C1 segment of cervical spinal cord (tissue), 14 donors: ENCODE measurements at places on chromosomes 4 and X.
A peak's percentile ranks its signal among the peaks of the same experiment; 100 is the strongest.

DNA sequence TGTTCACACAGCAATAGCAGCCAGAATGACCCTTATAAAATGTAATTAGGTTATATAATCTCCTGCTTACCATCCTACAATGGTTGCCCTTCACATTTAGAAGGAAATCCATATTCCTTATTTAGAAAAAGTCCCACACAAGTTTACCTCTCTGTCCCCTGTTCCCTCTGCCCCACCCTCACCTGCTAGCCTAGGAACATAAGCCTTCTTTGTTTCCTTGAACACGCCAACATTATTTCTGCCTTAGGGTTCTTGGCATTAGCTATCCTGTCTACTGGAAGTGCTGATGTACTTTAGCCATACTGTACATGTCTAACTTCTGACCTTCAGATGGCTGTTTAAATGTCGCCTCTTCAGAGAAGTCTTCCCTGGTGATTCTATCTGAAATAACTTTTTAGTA lies 28.4 kb upstream of the USP53 start:
- no peak for DNase-seq

DNA sequence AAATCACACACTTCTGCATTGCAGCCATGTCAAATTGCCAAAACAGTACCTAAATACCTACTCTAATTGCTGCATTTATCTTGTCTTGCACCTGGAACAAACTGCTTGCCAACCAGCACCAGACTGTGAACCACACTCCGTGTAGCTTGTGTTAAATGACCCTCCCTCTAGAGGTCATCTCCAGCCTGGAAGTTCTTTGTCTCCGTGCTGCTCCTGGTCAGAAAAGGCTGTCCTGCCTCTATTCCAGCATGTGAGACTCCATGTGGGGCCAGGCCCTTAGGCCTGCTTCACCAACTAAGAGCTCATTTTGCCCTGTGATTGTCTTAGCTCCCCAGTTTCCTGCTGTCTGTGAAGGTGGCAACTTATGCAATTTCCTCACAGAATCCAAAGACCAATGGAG lies 28.3 kb downstream of the CNGA2 start:
- DNase-seq, result no peak

- no peak for DNase-seq
Measured at GRCh38 chr4:101075536-101075935, 271.8 kb downstream of the PPP3CA start.

GRCh38 chrX:131907488-131908314 lies 115.4 kb upstream of the STK26 start:
- peak; percentile 0 for DNase-seq

- no peak for DNase-seq
Measured at GRCh38 chr4:157072002-157072401, 3.9 kb upstream of the GLRB start.

GRCh38 chr4:162891788-162892707 lies 274.6 kb downstream of the NAF1 start:
- no peak for DNase-seq

GRCh38 chr4:143721317-143721716 lies 20.8 kb upstream of the FREM3 start:
- DNase-seq, result no peak

DNA sequence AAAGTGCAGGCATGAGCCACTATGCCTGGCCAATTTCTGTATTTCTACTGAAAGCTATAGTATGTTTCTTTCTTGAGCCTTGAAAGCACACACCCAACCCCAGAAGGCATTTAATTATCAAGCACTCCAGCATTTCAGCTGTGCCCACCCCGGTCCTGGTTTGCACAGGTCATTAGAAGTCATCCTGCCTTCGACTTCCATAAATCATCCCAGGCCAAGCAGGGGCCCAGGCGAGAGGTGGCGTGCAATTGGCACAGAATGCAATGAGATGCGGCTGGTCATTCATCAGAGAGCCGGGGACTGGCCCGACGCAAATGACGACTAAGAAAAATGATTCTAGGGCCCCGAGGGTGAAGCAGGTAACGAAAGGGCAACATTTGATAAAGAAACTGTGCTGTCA lies 24.8 kb upstream of the CRMP1 start:
- DNase-seq, result no peak

GRCh38 chr4:56360071-56360470 lies 27.2 kb downstream of the AASDH start:
- no peak for DNase-seq

- no peak for DNase-seq
Measured at GRCh38 chr4:93649828-93650227, 178.7 kb upstream of the ATOH1 start.

DNA sequence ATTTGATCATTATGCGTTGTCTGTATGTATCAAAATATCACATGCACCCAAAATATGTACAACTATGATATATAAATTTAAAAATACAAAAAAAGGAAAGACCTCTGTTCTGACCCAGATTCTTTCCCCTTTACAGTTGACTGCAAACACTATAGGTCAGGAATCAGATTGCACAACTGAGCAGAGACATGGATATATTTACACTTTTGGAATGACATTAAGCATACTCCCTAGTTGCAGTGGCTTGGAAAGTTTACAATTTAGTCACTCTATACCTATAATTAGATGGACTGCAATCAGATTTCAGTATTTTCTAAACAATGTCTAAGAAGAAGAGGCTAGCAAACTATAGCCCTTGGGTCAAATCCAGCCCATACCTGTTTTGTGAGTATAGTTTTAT lies 98.5 kb upstream of the INPP4B start:
- DNase-seq, result no peak

- DNase-seq, result no peak
Measured at GRCh38 chr4:18973296-18973695, 951.7 kb upstream of the LCORL start.

- DNase-seq, result no peak
Measured at GRCh38 chr4:78019414-78019813, 37.7 kb upstream of the FRAS1 start.

DNA sequence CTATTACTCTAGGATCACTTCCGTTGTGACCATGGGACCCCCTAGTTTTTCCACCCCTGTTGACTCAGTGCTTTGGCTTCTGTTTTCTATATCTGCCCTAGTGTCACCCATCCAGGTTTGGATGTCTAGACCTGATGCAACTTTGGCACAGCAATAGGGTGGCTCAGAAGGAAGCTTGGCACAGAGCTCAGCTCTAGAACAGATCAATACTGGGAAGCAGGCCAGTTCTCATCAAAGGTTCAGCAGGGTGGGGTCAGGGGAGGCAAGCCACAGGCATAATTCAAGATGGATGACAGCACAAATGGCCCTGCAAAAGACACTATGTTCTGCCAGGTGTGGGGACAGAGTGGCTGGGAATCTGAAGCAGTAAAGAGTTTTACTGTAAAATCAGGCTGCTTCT lies 74.2 kb upstream of the EGFL6 start:
- no peak for DNase-seq

- DNase-seq, result no peak
Measured at GRCh38 chr4:98519268-98519977, 139.0 kb downstream of the TSPAN5 start.

- no peak for DNase-seq
Measured at GRCh38 chrX:153561337-153561736, 37.6 kb downstream of the CCNQ start.

DNA sequence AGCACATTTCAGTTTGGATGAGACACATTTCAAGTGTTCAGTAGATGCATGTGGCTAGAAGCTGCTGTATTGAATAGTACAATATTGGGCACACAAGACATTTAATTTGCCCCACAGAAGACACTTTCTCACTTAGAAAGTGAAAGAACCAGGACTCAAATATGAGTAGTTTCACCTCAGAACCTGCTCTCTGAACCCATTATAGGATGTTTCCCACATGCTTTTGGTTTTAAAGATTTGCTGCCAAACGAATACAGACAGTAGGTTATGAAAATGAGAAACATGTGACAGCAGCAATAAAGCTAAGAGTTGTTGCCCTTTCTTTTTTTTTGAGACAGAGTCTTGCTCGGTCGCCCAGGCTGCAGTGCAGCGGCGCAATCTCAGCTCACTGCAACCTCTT lies 32.3 kb downstream of the C4orf54 start:
- DNase-seq, result no peak

DNA sequence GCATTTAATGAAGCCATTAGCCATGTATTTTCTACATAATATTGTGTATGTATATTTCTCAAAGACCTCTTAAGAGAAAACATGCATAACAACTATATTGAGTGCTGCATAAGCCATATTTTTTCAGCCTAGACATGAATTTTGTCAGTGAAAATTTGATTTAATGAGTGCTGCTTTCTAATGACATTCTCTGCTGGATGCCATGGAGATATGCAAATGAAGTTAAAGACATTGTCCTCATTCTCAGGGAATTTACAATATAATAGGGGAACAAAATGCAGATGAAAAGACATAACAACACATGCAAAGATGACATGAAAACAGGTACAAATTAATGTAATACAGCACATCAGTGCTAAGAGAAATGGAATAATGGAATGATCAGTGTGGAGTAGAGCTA lies 118.7 kb downstream of the ATOH1 start:
- no peak for DNase-seq

GRCh38 chr4:89119836-89120235 lies 8.5 kb downstream of the TIGD2 start:
- no peak for DNase-seq

DNA sequence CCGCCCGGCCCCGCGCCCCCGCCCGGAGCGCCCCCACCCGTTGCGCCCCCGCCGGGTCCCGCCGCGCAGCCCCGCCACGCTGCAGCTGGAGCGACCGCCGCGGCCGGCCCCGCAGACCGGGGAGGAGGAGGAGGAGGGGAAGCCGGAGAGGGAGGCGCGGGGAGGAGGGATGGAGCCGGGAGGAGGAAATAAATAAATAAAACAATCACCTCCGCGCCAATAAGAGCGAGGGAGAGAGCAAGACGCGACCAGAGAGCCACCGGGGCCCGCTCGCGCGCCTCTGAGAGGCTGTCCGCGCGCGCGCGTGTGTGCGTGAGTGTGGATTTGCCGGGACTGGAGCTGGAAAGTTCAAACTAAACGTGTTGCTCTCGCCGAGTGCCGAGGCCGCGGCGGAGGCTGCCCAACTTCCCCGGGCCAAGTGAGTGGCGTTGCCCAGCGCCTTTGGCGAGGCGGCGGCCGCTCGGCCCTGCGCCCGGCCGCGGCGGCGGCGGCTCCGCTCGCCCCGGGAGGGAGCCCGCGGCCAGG lies 2184.4 kb upstream of the TENM3 start:
- DNase-seq, result peak; percentile 65

GRCh38 chr4:39881789-39882188 lies 95.9 kb downstream of the PDS5A start:
- DNase-seq, result no peak

GRCh38 chr4:10283761-10284160 lies 167.2 kb upstream of the WDR1 start:
- no peak for DNase-seq

DNA sequence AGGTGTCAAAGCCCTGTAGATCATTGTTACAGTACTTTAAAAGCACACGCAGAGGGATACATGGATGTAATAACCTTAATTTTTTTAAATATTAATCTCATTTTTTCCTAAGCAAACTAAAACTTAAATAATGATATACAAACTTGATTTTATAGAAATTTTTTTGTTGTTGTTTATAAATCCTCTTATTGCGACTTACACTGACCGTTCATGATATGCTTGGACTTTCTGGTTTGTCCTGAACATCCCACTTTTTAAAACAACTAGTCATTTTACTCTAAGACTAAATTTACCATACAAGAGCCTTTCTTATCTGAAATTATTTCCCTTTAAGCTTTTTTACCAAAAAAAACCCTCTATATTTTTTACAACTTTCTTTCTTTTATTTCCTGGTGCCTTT lies 2106.0 kb downstream of the PCDH7 start:
- DNase-seq, result no peak

DNA sequence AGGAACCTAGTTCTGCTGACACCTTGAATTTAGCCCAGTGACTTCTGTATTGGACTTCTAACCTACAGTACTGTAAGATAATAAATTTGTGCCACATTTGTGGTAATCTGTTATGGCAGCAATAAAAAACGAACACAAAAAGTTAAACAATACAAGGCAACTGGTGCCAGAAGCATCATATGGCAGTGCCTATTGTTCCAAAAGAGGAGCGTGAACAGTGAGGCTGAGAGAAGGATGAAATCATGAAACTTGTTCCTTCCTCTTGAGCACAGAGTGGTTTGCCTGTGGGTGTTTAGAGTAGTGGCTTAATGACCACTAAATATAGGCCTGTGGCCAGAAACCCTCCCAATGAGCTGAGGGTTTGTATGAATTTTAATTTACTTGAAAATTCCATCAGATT lies 69.7 kb upstream of the PGRMC2 start:
- DNase-seq, result no peak

DNA sequence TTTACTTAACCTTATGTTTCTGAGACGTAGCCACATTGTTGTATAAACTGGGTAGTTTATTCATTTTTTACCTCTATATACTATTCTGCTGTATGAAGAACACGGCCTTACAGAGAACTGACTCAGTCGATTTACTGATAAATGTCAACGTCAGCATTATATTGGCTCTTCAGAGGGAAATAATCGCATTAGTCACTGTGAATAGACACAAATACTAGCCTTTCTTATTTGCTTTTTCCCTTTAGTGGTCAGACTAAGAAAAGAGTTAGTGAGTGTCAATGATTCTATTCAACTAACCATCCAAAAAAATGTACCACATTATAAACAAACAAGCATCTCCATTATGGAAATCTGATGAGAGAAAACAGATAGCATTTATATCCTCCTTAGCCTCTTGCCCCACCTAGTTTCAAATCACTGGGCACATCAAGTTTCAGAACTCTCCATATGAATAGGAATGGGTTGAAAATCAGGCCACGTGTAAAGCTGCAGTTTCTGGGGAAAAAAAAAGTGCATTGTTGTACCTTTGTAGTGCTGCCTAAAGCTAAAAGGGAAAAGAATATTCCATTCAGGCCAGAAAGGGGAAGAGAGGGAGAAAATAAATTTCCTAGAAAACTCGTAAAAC lies 146.7 kb upstream of the VCX3A start:
- DNase-seq, result no peak

- DNase-seq, result no peak
Measured at GRCh38 chr4:153555730-153556434, 89.7 kb downstream of the TMEM131L start.

DNA sequence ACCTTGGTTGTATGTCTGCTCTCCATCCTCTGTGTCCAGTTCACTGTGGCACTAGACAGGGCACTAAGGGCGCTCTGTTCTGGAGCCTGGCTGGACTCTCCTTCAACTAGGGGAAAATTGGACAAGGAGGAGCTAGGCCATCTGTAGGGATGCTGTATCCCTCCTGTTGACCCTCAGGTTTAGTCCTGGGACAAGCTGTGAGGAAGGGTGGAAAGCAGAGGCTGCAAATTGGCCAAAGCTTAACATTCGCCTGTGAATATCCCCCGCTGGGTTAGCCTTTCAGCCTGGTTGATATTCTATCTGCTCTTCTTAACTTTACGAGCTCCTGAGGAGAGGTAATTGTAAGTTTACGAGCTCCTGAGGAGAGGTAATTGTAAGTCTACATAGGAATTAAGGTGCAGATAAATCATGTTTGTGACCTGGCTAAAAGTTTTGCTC lies 64.4 kb upstream of the ENPEP start:
- DNase-seq, result no peak

- DNase-seq, result no peak
Measured at GRCh38 chr4:169208090-169208455, 62.7 kb downstream of the SH3RF1 start.
